ENCODE measurements at places on chromosomes 4 and X. TPM values are rescaled to one million over a fixed set of nuclear protein-coding genes. Genes with fewer than 3 reads are reported as not detected.

GRCh38 chr4:6445403-6446129 is 26.8 kb downstream of the PPP2R2C start:
- DNase-seq = no peak

- DNase-seq = peak; percentile 84
These were observed 92.3 kb downstream of the HS3ST1 start for GRCh38 chr4:11336435-11336834.

- DNase-seq = no peak
These were observed 53.0 kb downstream of the COQ2 start for GRCh38 chr4:83231620-83232076.

DNA sequence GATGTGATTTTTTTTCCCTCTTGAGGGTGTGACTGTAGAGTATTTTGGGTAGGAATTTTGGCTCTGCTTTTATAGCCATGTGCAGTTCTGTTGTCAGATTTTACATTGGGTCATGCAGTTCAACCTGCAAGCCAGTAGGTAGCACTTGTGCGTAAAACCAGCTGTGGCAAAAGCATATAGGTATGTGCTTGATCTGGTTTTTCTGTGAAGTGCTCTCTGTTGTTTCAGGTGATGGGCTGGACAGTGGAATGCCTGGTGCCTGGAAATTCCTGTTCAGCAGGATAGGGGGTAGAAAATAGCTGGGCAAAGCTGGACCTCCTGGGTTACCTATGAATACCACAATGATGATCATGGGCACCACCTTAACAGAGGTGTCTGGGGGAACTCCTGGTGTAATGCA is 584.2 kb upstream of the PCDH10 start:
- DNase-seq = no peak

DNA sequence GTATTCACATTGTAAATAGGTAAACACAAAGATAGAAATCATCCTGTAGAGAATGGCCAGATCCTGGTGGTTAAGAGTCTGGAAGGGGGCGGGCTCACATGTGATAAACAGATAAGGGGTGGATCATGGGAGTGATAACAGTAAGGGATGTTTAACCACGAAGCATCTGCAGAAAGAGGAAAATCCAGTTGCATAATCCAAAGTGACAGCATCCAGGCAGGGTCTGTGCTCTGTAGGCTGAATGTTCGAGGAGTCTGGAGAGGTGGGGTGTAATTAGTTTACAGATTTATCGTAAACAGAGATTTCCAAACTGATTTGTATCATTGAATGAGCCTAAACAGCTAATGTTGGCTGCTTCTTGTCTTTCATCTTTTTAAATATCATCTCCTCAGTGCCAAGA is 1009.8 kb upstream of the SLIT2 start:
- DNase-seq = no peak

DNA sequence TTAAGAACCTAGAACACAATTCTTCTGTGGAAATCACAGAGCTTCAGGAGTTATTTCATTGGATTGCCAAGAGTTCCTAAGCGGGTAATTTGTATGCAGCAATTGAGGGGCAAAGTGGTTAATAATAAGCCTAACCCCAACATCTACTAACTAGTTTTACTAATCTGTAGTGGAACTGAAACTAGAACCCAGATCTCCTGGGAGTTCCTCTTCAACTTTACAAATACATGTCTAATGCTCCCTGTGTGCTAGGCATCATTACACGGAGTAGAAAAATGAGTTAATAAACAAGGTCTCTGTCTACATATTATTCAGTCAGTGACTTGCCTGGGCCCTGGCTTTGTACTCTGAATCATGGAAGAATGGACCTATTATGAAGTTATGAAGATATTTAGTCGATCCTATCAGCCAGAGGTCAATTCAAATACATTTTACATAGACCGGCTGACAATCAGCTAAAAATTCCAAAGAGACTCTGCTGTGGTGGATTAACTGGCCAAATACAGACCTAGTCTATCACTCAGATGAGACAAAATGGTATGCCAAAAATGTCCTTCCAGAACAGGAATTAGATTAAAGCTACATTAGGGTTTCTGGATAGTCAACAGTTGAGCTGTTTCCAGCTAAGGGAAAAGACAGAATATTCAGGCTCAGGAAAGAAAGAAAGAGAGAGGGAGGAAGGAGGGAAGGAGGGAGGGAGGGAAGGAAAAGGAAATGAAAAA is 326.0 kb downstream of the FBXW7 start:
- no peak for DNase-seq

Gene TSPAN7
- total RNA-seq = 53.8 TPM

Gene KLHL4
- total RNA-seq = 1.0 TPM

Gene PIN4
- 20.4 TPM for total RNA-seq

DNA sequence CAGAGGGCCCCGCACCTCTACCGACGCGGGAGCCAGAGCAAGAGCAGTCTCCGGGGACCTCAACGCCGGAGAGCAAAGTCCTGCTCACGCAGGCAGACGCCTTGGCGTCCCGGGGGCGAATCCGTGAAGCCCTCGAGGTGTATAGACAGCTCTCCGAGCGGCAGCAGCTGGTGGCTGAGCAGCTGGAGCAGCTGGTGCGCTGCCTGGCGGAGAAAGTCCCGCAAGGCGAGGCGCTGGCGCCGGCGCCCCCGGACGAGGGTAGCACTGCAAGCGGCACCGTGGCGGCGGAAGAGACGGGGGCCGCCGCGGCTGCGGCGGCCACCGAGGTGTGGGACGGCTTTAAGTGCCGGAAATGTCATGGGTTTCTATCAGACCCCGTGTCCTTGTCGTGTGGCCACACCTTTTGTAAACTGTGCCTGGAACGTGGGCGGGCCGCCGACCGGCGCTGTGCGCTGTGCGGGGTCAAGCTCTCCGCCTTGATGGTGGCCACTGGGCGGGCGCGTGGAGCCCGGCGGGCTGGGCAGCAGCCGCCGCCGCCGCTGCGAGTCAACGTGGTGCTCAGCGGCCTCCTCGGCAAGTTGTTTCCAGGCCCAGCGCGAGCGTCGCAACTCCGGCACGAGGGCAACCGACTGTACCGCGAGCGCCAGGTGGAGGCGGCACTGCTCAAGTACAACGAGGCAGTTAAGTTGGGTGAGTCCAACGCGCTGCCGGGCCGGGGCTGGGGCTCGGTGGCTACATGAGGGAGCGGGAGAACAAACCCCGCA is 672 bp downstream of the LONRF3 start:
- DNase-seq = peak; percentile 77

Gene FREM3
- total RNA-seq = not detected

Gene PSAPL1
- not detected for total RNA-seq

DNA sequence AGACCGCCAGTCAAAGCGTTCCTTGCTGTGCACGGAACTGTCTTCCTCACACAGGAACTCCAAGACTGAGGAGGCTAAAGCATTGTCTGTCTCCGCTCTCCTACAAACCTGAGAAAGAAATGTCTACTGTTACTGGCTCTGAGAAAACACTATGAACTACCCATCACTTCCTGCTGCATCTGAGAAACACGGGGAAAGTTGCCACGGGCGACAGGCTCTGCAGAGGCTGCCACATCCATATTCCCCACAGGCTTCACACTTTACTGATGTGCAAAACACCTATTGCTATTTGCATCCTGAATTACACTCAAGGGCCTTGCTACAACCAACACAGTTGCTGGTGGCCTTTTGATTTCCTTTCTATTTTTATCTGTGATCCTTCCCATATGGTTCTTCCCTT is 59.0 kb downstream of the AFAP1 start:
- no peak for DNase-seq

Gene LNX1
- 7.9 TPM for total RNA-seq

DNA sequence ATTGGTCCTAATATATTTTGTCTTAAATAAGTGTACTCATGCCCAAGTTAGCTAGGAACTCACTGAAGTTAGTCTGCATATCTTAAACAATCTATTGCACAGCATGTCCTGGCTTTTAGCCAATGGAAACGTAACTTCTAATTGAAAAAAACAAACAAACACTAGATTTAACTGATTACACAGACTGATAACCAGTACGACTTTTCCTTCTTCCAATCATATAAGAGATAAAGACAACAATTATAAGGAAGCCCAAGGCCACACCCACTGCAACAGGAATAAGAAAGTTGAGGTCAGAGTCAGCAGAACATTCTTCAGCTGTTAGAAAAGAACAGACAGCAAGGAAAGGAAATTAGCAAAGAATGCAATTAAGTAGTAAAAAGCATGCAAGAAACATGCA is 40.8 kb downstream of the LAMP2 start:
- no peak for DNase-seq

GRCh38 chrX:140123446-140123845 is 158.1 kb upstream of the CXorf66 start:
- no peak for DNase-seq

Gene GAGE1
- not detected for total RNA-seq

Gene SLC49A3
- 6.6 TPM for total RNA-seq

DNA sequence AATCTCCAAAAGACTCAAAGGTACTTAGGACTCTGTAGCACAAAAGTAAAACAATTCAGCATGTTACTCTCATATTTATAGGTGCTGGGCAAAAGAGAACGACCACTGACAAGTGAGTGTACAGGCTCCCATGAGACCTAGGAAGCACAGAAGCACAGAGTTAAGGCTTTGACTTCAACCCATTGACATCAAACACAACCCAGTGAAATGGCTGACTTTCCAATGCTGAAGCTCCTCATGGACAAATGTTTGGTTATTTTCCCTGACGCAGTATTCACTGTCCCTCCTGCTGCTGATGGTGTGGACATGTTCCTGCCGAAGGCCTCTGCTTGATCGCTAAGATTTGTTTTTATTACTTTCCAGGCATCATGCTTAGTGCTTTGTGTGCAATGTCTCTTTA is 148.7 kb downstream of the TSPAN5 start:
- DNase-seq = no peak

Gene ATP6AP1
- 37.6 TPM for total RNA-seq

DNA sequence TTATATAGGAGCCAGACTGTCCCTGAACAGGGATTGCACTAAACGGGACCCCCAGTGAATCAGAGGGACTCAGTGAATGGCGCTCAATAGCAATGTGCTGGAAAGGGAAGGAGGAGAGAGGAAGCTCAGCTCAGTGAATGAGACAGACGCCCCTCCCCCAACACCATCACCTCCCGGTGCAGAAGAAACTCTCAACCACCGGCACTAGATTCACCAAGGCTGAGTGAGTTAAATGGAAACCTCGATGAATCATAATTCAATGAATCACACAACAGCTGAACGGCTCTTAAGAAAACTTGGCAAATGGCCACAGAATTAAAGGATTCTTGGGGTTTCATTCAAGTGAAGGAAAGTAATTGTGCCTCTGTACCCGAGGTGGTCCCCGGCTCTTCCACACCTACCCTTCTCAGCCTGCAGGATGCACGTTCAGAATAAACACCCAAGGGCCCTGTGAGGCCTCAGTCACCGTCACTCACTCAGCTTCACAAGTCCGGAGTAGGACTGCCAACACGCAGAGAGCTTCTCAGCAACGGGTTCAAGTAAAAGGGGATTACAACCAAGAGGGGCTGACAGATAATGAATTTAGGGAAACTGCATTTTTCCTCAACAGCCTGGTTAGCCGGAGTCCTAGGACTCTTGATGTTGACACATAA is 29.3 kb downstream of the CRMP1 start:
- no peak for DNase-seq

GRCh38 chr4:85979276-85979675 is 380.6 kb downstream of the MAPK10 start:
- no peak for DNase-seq

- DNase-seq = no peak
These were observed 514.4 kb downstream of the RPA4 start for GRCh38 chrX:97398030-97398551.

GRCh38 chr4:6227412-6228157 is 27.2 kb upstream of the JAKMIP1 start:
- no peak for DNase-seq

DNA sequence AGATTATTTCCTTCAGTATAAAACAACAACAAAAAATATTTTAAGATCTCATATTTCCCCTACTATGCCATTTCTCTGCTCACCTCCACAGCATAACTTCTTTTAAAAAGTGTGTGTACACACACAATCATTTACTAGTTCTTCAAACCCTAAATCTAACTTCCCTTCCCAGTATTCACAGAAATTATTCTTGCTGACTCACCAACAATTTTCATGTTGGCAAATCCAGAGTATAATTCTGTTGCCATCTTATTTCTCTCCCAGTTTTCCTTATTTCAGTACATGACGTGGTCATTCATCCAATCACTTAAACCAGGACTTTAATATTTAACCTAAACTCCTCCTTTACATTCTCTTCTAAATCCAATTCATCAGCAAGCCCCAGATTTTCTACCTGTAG is 11.4 kb upstream of the RAP1GDS1 start:
- no peak for DNase-seq

Gene CFP
- 16.1 TPM for total RNA-seq
